Pons (tissue), 1 donor: ENCODE measurements at places on chromosomes 5 and 9.

DNA sequence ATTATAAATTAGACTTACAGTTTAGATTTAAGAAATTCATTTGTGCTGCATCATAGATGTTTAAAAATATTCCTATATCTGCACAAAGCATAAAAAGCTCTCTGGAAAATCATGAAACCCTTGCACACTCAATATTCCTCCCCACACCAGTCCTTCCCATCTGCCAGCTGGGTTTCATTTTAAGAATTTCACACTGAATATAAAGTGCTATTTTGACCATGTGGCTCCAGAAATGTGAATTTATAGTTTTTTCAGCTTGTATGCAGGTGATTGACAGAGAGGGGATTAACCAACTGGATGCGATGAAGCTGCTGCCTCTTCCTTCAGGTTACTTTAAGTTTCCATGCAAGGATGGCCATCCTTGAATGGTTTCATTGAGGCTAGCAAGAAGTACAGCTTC lies 346.3 kb downstream of the NDUFS4 start:
- no peak for DNase-seq

- DNase-seq = no peak
Observed at GRCh38 chr9:20083390-20083789, 294.6 kb upstream of the SLC24A2 start.

GRCh38 chr9:108033976-108034964 lies 544.7 kb upstream of the KLF4 start:
- no peak for DNase-seq

GRCh38 chr9:106156465-106156864 lies 462.1 kb downstream of the TMEM38B start:
- no peak for DNase-seq

GRCh38 chr5:3197304-3198073 lies 398.1 kb upstream of the IRX1 start:
- DNase-seq = peak; percentile 55

- no peak for DNase-seq
Observed at GRCh38 chr5:149325894-149326293, 19.4 kb upstream of the GRPEL2 start.

GRCh38 chr5:5217371-5217770 lies 77.2 kb downstream of the ADAMTS16 start:
- no peak for DNase-seq

- DNase-seq = peak; percentile 14
Observed at GRCh38 chr5:160009591-160009989, 651 bp downstream of the TTC1 start.
